T-helper 22 cell (primary cell): ENCODE measurements at places on chromosomes 7 and 10.
A peak's percentile ranks its signal among the peaks of the same experiment; 100 is the strongest.

DNA sequence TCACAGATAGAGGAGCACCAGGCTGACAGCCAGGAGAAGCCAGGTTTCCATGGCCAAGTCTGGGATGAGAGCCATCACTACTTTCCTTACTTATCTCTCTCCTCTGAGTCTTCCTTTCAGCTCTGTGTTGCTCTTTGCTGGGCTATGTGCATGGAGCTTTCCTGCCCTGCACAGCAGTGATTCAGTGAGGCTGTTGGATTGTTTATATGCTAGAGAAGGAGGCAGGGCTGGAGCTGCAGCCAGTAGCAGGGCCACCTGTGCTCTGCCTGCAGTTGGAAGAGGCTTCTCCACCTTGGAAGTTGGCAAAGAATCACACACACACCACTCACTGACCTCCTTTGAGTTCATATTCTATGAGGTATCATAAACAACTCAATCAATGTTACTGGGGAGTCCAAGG lies at the start of gene CYP3A4:
TSS of gene CYP3A4 (minus strand) at position 178 of the 400 bp plus-strand sequence. CDS start at position 75, 103 bp downstream.
- DNase-seq = no peak

DNA sequence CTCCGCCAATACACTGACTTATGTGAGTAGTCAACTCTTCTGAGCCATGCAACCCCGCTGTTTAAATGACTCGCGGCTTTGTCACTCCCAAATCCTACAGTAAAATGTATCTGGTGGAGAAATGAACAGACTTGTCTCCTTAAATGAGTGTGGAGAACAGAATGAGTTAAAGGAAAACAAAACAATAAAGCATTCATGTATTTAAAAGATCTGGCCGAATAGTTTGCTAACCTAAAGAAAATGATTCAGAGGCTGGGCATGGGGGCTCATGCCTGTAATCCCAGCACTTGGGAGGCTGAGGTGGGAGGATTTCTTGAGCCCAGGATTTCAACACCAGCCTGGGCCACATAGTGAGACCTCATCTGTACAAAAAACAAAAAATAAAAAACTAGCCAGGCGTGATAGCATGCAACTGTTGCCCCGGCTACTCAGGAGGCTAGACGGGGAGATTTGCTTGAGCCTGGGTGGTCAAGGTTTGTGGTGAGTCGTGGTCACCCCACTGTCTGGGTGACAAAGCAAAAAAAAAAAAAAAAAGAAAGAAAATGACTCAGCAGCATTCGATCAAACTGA lies 86.5 kb upstream of the PFKP start:
- DNase-seq = no peak

DNA sequence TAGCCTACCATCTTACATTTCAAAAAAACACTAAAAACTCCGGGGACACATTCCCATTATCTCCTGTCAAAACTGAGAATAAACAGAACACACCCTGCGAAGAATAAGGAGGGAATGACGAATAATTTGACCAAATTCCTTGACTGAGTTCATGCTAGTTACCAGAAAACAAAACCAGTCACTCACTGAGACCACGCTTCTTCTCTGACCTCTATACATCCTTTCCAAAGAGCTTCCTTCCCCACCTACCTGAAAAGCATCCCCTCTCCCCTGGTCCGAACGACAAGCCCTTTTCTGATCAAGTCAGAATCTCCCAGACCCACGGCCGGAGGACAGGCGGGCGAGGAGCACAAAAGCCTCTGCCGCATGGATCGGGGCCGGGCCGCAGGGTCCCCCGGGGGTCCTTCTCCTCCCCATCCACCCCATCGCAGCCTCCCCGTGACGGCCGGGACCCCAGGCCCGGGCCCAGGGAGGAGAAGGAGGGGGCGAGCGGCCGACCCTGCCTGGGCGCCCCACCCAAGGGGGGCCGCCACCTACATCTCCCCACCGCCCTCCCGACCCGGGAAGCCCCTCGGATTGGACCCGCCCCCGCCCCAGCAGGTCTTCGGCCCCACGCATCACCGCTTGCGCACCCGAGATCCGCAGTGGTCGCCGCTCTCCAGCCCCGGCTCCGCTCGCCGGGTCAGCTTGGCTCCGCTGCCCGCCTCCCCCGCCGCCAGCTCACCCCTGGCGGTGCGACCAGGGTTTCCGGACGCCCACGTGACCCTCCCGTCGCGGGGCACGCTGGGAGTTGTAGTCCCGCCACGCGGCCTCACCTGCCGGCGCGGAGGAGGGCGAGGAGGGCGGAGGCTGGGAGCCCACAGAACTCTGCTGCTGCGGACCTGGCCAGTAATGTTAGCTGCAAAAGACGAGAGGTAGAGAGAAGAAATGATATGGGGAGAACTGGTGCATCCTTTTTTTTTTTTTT lies at the start of gene SLC37A3:
TSS of gene SLC37A3 (minus strand) at position 747 of the 967 bp plus-strand sequence. CDS start 16,004 bp downstream, outside the sequence.
- DNase-seq = peak; percentile 75

DNA sequence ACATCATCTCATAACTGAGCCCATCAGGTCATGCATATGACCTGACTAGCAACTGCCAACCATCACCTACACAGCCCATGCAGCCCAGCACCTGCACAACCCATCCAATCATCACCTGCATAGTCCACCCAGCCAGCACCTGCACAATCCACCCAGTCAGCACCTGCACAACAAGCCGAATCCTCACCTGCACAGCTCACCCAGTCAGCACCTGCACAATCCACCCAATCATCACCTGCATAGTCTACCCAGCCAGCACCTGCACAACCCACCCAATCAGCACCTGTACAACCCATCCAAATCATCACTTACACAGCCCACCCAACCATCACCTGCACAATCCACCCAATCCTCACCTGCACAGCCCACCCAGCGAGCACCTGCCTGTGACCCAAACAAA lies 33.4 kb upstream of the WDFY4 start:
- no peak for DNase-seq

DNA sequence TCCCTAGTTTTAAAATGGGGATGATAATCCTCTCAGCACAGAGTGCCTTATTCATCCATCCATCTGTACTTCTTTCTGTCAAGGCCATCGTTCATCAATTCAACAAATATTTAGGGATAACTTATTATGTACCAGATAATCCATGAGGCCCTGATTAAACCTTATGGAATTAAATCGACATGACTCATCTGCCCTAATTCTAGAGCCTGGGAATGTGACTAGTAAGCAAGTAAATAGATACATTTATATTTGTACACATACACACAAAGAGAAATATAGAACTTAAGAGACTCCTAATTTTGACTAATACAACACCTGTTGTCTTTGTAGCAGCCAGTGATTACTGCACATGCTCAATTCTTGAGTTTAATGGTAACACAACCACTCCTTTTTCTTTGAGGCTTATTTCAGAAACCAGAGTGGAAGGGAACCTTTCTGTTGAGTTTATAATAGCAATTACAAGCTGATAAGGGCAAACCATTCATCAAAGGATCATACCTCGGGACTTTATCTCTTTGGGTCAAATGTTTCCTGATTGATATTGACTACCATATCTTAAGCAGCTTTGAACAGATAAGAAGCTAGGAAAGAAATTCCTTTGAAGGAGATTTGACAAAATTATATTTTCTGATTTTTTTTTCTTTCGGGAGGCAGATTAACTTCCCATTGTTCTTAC lies 122.7 kb downstream of the ARID5B start:
- no peak for DNase-seq

DNA sequence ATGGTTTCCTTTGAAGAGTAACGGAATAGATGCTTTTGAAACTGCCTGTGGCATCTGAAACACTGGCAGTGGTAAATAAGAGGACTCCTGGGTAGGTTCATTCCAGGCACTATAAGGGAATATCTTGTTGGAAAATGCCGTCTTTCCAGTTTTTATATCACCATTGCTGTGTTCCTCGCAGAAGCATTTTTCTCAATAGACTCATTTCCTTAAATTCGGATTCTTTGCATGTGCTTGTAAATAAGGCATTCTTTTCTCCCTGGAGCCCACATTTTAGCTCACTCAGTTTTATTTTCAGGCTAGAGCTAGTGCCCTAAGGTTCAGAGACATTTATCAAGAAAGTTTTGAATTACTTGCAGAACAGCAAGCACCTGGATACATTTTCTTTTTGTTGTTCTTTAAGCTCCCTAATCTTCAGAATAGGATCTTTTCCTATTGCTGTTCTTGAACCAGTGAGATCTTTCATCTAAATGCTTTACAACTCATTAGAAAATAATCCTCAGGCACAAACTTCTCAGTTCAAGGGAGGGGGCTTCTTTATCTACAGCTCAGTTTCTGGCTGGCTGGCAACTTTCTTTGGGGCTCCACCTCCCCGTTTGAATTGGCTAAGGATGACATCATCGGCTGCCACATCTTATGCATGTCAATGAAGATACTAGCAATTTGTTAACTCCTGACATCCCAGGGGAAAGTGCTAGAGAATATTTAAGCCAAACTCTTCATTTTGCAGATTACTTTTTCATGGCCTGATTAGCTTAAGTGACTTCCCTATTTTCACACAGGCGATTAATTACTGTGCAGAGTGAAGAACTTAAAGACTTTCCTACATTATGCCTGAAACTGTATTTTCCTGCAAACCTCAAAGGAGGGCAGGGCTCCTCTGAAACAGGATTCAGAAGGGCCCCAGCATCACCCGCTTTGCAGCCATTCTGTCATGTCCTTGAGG lies 133.7 kb upstream of the RSU1 start:
- no peak for DNase-seq

- DNase-seq = no peak
Measured at GRCh38 chr7:80374321-80374720, 137.5 kb downstream of the GNAT3 start.

DNA sequence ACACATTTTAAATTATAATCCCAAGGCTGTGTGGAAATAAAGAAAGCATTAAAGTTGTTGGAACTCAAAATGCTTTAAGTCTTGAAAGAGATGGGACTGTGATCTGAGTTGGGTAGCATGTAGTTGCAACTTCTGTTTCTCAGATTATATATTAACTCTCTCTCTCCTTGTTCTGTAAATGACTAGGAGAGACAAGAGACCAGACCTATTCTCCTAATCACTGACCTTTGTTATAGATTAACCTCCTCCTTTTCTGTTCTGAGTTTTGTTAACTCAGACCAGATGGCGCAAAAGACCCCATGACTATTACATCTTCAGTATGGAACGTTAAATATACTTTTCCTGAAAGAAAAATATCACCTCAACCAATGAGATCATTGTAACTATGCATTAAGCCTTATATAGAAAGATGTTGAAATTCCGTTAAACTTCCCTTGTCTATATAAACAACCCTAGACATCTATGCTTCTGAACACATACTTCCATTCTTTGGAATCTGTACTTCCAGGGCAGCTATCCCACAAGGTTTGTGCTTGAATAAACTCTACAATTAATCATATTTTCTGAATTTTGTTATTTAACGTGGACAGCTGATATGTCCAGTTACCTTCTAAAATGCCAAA lies 143.5 kb upstream of the TRIM24 start:
- no peak for DNase-seq

- DNase-seq = no peak
Measured at GRCh38 chr10:71912431-71912830, 51.8 kb upstream of the CHST3 start.

GRCh38 chr10:90526721-90527120 lies 331.1 kb downstream of the HTR7 start:
- DNase-seq = no peak

DNA sequence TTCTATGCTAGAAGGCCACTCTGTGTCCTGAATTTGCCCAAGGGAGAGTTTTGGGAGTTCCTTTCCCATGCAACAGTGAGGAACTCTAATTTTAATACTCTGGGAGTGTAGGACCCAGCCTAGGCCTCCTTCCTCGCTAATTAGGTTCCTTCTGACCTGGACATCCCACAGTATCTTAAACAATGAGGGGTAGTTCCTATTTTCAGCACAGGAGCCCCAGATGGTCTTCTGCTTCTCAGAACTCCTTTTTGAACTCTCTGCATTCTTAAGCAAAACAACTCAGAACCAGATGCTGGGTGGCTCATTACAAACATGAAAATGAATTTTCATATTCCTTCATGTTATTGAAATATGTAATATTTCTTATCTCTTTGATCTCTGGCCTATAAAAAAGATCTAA lies 116.9 kb downstream of the LRMDA start:
- DNase-seq = no peak
